ENCODE measurements at places on chromosomes 4 and X.
A peak's percentile ranks its signal among the peaks of the same experiment; 100 is the strongest.

DNA sequence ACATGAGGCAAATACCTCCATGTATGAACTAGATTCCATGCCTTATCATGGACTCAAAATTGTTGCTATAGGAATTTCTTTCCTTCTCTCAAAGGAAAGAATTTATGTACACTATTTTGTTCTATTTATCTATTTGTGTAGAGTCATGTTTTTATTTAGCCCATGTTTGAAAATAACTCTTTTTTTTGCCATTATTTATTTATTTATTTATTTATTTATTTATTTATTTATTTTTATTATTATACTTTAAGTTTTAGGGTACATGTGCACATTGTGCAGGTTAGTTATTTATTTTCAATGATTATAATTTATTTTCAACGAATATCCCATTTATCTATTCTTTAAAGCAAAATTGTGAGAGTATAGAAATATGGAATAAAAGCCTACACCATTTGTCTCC lies 177.9 kb downstream of the MAGEE1 start:
- no peaks in the 10 kb centered on the region for H3K36me3 ChIP-seq
- no peak overlapping the region for H3K4me3 ChIP-seq
- H3K27me3 ChIP-seq, result no peaks in the 10 kb centered on the region
- no peak for DNase-seq
- H3K27ac ChIP-seq, result no peak overlapping the region
- H3K4me1 ChIP-seq, result no peaks in the 10 kb centered on the region

DNA sequence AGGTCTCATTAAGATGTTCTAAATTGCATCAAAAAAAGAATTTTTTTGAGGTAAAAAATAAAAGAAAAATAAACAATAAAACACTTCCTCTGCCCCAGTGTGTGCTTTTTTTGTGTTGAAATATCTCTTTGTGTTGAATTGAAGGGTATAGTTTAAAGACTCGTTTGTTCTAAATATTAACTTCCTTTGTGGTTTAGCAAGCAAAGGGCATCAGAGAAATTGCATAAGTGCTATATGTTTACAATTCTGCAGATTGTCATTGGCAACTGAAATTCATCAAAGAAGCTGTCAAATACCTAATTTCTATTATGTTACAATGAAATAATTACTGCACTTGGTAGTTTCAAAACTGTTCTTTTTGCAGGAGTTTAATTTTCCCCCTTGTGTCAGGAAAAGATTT lies 260.5 kb downstream of the DKK2 start:
- no peaks in the 10 kb centered on the region for H3K27me3 ChIP-seq
- H3K36me3 ChIP-seq, result no peaks in the 10 kb centered on the region
- no peak for DNase-seq
- no peaks in the 10 kb centered on the region for H3K4me1 ChIP-seq

DNA sequence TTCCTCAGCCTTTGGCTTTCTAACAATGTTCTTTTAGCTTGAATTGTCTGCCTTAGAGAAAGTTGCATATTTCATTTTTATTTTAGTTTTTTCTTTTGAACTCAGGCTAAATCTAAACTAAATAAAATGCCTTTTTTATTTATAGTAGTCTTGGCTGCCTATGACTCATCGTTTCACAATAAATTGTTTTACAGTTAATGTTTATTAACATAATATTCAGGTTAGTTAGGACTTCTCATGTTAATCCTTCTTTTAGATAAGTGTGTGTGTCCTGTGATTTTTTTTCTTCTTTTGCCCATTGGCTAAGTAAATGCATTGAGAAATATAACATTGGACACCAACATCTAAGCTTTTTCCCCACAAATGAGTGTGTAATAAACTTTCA lies 1.6 kb downstream of the RP2 start:
- DNase-seq, result no peak
- no peaks in the 10 kb centered on the region for H3K27me3 ChIP-seq
- H3K4me1 ChIP-seq, result no peaks in the 10 kb centered on the region
- no peaks in the 10 kb centered on the region for H3K36me3 ChIP-seq
- peak overlapping the region; percentile 91 for H3K4me3 ChIP-seq
- H3K27ac ChIP-seq, result peak overlapping the region; percentile 83

- DNase-seq, result no peak
- no peaks in the 10 kb centered on the region for H3K4me1 ChIP-seq
- H3K27ac ChIP-seq, result no peak overlapping the region
Measured at GRCh38 chr4:14837860-14838259, 164.4 kb upstream of the CPEB2 start.

Data from naive thymus-derived CD4-positive, alpha-beta T cell (primary cell).